GM12892 (cell line): ENCODE measurements at places on chromosomes 2 and 18.

- DNase-seq: no peak
These were observed 207.9 kb downstream of the CMPK2 start for GRCh38 chr2:6657855-6658254.

DNA sequence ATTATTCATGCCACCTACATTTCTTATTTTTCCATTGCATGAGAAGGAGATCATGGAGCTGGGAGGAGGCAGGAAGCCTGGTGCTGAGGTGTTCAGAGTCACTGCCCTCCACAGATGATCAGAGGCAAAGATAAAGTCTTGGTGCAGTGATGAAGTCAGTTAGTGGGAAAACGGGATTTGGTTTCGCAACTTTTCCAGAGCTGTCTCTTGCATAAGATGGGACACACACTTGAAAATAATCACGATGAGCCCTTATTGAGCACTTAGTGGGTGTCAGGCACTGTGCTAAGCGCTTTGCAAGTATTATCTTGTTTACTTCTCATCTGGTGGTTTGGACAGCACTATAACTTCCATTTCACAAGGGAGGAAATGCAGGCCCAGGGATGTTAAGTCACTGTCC is 222.1 kb upstream of the SMAD2 start:
- DNase-seq: no peak

DNA sequence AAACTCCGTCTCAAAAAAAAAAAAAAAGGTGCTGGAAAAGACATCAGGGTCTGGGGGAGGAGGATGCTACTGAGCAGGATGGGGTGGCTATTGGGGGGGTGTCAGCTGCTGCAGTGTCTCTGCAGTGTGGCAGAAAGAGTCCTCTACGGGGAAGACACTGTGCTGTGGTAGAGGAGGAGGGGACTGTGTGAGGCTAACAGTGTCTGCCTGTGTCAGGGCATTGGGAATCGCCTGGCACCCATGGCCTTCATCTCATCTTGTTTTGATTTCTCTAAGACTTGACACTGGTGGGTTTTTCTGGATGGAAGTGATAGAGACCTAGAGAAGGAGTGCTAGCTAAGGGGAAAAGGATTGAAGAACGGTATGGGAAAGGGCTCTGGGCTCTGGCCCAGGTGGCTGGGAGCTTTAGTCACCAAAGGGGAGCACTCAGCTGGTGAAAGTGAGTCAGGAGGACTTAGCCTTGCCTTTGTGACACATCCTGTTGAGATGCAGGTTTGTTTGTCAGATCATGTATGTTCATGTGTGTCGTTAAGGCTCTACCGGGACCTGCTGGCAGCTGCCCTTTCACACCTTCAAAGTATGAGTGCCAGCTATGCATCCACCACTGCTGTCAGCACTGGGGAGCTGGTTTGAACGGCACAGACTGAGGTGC is 58.0 kb downstream of the FARP2 start:
- no peak for DNase-seq

DNA sequence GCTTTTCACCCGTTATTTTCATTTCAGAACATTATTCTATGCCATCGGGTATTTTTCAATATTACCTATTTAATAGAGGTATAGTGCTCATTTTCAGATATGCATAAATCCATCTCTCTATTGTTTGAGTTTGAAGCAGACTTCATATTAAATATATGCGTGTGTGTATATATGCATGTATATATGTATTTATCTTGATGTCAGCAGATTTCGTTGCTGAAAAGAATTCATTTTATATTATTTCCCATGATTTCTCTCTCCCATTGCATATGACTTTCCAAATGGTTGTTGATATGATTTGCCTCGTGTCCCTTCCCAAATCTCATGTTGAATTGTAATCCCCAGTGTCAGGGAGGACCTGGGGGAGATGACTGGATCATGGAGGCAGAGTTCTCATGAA is 28.6 kb upstream of the COPS8 start:
- no peak for DNase-seq

DNA sequence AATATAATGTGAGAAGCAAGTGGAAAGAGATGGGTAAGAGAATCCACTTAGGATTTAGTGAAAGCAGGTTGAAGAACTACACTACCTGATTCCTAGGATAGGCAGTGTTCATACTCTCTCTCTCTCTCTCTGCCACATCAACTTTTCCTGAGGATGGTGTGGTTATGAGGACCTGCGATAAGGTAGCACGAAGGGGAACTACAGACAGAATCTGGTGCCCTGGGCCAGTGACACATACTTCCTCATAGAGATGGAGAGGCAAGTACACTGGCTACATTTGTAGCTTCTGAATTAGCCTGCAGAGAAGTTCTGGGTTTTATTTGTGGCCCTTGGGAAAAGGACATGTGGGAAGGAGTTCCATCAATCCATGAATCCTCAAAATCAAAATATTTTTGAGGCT is 44.5 kb downstream of the PTH2R start:
- DNase-seq: no peak

GRCh38 chr18:49851624-49852023 is 38.3 kb upstream of the ACAA2 start:
- DNase-seq: no peak

- DNase-seq: no peak
These were observed 7.2 kb downstream of the RBFA start for GRCh38 chr18:80041424-80041823.

GRCh38 chr2:137797641-137798040 is 166.6 kb upstream of the HNMT start:
- no peak for DNase-seq

- DNase-seq: no peak
These were observed 187.4 kb downstream of the ARL4C start for GRCh38 chr2:234309431-234309830.

- DNase-seq: no peak
These were observed 175.6 kb downstream of the PRKCE start for GRCh38 chr2:45826884-45827635.

GRCh38 chr2:144514616-144515091 is 5.3 kb downstream of the ZEB2 start:
- no peak for DNase-seq
